ENCODE measurements at places on chromosomes 5 and 9.
A peak's percentile ranks its signal among the peaks of the same experiment; 100 is the strongest.

DNA sequence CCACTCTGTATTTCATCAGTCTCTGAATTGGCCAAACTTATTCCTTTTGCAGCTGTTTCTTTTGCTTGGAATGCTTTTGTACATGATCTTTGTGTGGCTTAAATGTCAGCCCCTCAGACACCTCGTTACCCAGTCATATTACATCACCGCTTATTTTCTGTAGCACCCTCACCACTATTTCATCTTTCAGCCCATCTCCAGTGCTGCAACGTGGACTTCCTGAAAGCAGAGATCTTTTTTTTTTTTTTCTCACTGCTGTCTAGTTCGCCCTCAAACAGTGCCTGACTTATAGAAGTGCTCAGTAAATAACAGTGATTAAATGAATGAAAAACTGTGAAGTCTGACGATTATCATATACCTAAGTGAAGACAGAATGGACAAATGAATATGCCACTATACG lies 835 bp downstream of the SRA1 start:
- DNase-seq, result no peak

- no peak for DNase-seq
Observed at GRCh38 chr9:120117081-120117480, 462.9 kb downstream of the CDK5RAP2 start.

DNA sequence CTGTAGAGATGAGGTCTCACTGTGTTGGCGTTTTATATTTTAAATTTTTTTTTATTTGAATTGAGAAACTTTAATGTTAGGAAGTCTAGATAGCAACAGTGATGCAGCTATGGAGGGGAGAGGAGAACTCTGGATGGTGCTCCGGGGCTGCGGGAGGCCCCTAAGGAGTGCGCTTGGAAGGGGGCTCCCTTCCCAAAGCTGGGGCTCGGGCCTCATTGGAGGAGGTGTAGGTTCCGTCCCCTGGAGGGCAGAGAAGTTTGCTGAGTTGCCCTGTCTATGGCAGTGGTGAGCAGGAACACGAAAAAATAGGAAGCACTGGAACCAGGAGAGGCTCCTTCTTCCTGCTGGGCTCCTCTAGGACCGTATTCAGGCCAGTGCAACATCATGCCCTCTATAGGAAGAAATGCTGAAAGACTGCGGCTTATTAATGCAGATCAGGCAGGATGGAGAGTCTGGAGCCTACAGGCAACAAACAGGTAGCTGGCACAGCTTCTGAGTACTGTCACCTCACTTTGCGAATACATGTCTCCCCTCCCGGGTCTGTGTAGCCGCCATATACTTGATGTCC lies 16.1 kb downstream of the AHRR start:
- peak; percentile 21 for DNase-seq

DNA sequence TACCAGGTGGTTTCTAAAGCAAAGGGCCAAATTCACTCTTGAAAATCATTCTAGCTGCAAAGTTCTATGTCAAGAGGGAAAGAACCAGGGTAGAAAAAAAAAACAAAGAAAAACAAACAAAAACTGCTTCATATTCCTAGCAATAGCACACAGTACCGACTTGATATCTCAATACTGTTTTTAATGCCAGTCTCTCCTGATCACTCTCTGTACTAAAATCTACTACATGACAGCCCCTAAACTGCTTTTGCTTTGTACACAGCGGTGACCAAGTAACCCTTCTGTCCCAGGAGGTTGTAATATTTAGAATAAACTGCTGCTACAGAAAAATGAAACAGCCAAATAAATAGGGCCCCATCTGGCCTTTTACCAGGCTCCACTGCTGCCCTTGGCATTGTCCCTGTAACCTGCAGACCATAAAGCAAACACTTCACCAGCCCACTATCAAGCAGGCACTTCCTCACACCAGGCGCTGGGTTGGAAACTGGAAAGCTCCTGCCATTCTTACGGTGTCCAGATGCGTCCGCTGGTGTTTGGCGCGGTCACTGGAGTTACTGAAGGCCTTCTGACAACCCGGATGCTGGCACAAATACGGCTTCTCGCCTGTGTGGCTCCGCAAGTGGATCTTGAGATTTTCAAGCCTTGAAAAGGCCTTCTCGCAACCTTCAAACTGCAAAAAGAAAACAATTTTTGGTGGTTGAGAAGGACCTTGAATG lies 363.2 kb downstream of the GLIS3 start:
- DNase-seq, result peak; percentile 25

GRCh38 chr9:27808864-27809263 lies 235.6 kb upstream of the C9orf72 start:
- no peak for DNase-seq

GRCh38 chr5:151086905-151087360 lies 6.1 kb upstream of the TNIP1 start:
- DNase-seq, result no peak

- no peak for DNase-seq
Observed at GRCh38 chr9:1550636-1551035, 464.5 kb upstream of the SMARCA2 start.

GRCh38 chr9:109861918-109862317 lies 81.9 kb downstream of the PALM2AKAP2 start:
- DNase-seq, result no peak

GRCh38 chr5:55582256-55582655 lies 47.5 kb upstream of the PLPP1 start:
- no peak for DNase-seq

DNA sequence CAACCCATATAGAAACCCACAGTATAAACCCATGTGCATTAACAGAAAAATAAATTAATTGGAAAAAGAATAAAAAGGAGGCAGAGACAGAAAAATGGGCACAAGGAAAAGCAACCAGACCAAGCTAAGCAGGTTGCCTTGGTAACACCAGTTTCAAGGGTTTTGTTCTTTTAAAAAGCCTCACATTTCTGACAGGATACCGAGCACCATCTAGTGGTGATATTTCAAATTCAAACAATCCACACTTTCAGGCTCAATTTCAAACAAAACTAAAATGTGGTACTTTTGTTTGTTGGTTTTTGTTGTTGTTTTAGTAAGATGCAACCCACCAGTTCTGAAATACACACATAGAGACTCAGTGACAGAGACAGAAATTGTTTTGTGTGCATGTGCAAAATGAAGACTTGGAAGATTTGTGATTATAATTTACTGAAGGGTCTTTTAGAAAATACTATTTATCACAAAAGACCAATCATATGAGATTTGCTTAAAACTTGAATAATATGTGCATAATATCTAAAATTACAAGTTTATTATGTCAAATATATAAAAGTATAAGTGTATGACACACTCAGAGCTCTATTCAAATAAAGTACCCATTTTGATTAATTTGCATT lies 318.2 kb downstream of the SLCO4C1 start:
- peak; percentile 65 for DNase-seq

GRCh38 chr5:74424162-74424868 lies 216.2 kb downstream of the ENC1 start:
- no peak for DNase-seq

GRCh38 chr9:98625728-98626127 lies 83.0 kb downstream of the GABBR2 start:
- DNase-seq, result no peak

- no peak for DNase-seq
Observed at GRCh38 chr5:41279040-41279439, 65.7 kb upstream of the C6 start.

- DNase-seq, result no peak
Observed at GRCh38 chr9:129549684-129550083, 71.2 kb downstream of the C9orf50 start.

DNA sequence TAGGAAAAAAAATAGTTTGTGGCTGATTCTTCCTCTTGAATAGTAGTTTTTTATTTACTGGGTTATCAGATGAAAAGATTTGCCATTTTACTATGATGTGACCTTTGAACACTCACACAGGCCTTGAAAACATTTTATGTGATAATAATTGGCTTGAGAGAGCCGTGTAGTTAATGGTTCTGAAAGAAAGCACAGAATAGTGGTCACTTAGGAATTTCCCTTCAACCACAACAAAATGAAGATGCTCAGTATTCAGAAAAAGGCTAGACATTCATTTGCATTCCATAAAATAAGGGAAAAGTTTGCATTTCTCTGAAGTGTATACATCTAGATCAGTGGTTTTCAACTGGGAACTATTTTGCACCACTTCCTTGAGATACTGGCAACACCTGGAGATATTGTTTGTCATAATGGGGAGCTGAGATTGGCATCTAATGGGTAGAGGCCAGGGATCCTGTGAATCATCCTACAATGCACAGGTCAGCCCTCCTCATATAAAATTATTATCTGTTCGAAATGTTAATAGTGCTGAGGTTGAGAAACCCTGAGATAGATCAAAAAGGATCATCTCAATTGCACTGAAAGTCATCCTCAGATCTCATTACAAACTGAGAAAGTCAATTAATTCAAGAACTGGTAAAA lies 446.4 kb upstream of the CCNG1 start:
- DNase-seq, result no peak

GRCh38 chr9:105376893-105377292 lies 70.9 kb upstream of the FSD1L start:
- DNase-seq, result no peak
